ENCODE measurements at places on chromosomes 2 and 18. TPM values are rescaled to one million over a fixed set of nuclear protein-coding genes. Genes with fewer than 3 reads are reported as not detected.

HOXD13 gene
- total RNA-seq = not detected

EN1 gene
- not detected for total RNA-seq

TTR gene
- under 0.01 TPM for total RNA-seq

TUBA3D gene
- total RNA-seq = under 0.01 TPM

IL1A gene
- under 0.01 TPM for total RNA-seq

HIBCH gene
- total RNA-seq = 6.2 TPM

FTCDNL1 gene
- total RNA-seq = 8.3 TPM

TMX3 gene
- 18.3 TPM for total RNA-seq

CYRIA gene
- 4.0 TPM for total RNA-seq

FHOD3 gene
- total RNA-seq = not detected

C1QL2 gene
- not detected for total RNA-seq

BMP10 gene
- under 0.01 TPM for total RNA-seq

SP3 gene
- total RNA-seq = 104 TPM
